ENCODE measurements at places on chromosomes 5 and 9.

DNA sequence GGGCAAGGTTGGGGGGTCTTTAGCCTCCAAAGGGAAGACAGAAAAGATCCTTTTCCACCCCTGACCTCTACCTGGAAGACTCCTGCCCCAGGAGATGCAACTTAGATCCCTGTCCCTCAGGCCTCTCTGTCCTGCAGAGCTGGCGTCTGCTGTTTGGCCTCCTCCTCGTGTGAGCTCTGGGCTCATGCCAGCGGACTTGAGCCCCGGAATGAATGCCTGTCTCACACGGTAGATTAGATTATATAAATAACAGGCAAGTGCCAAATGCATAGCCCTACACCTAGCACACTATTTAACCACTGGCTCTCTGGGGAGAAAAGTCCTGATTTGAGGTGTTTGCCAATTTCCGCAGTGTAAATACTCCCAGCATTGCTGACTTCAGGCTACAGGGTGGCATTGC is 1.4 kb upstream of the WNK2 start:
- DNase-seq, result no peak

- no peak for DNase-seq
Measured at GRCh38 chr5:93055561-93055960, 525.5 kb downstream of the NR2F1-AS1 start.

GRCh38 chr9:93223260-93224180 is 39.6 kb downstream of the WNK2 start:
- no peak for DNase-seq

DNA sequence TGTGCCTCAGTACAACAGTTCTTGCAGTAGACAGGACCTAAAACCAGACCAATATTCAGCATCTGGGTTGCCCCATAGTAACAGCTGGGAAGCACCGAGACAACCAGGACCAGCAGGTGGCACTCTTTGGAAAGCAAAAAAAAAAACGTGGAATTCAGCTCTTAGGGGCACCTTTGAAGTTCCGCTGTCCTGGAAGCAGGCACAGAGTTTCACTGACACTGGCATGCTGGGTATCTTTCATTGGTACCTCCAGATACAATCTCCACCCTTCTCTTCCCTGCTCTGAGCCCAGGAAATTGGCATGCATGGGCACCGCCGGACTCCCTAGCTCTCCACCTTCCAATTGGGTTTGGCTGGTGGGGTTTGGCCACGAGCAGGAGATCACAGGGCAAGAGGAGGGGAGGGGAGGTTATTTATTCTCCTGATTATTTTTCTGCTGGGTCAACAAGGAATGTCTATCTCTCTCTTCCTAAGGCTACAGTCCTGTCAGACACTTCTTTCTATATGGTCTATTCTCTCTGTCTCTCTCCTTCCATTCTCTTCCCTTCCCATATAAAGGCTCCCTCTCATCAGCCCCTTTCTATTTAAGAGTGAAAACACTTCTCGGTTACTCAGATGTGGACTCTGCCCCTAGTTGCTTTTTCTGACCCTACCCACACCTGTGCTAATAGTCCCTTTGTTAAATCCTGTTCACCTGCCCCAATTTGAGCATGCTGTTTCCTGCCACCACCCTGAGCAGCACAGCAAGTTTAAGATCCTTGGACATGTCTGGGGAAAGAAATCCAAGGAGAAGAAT is 1.9 kb upstream of the IDNK start:
- DNase-seq, result no peak

GRCh38 chr9:2000314-2000713 is 14.8 kb upstream of the SMARCA2 start:
- no peak for DNase-seq

DNA sequence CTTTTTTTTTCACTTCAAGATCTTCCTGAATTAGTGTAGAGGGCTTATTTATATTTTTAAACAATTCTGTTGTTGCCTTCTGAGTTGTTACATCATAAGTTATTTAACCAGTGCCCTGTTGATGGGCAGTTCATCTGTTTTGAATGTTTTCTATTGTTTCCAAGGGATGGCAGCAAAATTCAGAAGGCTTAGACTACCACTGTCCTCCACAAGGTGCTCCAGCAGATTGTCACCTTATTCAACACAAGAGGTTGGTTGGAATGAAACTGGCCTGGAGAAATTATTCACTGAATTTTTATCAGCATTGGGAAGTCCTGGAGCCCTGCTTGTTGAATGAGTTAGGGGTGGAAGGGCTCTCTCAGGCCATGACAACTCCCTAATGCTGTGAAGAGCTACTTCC is 1.3 kb upstream of the KLHL9 start:
- DNase-seq, result no peak

DNA sequence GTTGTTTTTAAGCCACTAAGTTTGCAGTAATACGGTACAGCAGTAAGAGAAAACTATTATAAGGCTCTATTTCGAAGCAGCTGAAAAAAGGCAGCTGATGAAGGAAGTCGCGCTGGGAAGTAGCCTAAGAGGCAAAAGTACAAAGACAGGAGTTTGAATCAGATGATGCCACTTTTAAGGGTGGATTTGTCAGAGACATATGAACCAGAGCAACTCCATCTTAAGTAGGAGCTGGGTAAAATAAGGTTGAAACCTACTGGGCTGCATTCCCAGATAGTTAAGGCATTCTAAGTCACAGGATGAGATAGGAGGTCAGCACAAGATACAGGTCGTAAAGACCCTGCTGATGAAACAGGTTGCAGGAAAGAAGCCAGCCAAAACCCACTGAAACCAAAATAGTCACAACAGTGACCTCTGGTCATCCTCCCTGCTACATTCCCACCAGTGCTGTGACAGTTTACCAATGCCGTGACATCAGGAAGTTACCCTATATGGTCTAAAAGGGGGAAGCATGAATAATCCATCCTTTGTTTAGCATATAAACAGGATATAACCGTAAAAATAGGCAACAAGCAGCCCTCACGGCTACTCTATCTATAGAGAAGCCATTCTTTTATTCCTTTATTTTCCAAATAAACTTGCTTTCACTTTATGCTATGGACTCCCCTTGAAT is 91.8 kb upstream of the PRSS3 start:
- DNase-seq, result no peak

DNA sequence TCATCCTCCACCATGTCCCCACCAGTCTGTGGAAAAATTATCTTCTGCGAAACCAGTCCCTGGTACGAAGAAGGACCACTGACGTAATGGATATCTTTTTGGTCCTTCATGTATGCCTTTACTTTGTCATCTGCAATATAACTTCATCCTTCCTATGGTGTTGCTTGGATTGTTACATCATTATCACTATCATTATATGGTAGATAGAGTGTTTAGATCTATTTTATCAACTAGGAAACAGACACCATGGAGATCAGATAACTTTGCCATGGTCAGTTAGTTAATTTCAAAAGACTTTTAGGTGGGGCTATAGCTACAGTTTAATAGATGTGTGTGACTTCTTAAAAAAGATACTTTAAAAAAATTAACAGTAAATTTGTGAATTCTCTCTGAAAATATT is 23.8 kb upstream of the CAMLG start:
- DNase-seq, result no peak

GRCh38 chr5:150515446-150515845 is 7.5 kb downstream of the NDST1 start:
- DNase-seq, result no peak

DNA sequence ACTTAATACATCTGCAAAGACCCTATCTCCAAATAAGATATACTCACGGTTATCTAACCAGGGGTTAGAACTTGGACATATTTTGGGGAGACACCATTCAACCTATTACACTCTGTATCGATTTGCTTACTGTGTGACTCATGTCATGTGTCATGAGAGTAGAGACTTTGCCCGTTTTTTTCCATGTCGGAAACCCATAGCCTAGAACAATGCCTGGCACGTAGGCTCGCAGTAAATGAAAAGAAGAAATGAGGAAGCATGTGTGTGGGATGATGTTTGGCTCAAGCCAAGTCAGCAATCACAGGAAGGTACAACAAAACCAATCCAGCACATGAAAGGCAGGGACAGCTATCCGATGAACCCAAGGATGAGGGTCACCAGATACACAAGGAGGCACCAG is 94.6 kb upstream of the DNAH5 start:
- DNase-seq, result no peak

DNA sequence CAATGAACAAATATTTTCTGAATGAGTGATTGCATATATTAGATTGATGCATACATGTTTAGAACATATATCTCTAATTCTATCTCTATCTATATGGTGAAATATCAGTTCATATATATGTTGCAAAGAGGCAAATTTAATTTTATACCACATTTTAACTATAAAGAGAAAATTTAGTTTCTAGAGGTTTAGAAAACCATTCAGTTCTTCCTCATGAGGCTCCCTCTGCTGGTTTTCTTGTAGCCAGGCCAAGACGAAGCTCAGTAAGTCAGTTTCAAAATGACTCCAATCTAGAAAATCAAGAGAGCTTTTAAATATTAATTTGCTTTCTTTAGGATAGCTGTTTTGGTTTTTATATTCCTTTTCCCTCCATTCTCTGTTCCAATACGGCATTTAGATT is 312.1 kb downstream of the TMEM232 start:
- no peak for DNase-seq

- DNase-seq, result no peak
Measured at GRCh38 chr9:126613651-126614050, at the start of gene LMX1B. TSS of gene LMX1B (plus strand) at chr9:126613928. CDS start at chr9:126614450, 522 bp downstream.

DNA sequence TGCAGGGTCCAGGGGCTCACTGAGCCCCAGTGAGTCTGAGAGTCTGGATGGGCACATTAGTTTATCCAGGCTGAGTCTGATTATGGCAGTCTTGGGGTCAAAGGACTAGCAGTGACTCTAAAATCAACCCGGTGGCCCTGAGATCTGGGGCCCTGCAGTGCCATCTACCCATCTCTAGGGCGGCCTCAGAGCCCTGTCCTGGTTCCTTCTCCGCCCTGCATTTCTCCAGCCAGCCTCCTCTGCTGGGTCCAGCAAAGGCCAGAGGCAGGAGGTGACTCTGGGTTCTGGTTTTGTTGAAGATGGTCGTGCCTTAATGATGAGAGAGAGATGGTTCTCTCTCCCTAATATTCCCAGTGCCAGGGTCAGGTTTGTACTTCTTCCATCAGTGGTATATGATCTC is 15.0 kb downstream of the DCANP1 start:
- DNase-seq, result no peak

- no peak for DNase-seq
Measured at GRCh38 chr5:26492906-26493459, 545.4 kb downstream of the CDH9 start.

Measured in putamen (tissue), 1 donor.